Endothelial cell (in vitro differentiated cells): ENCODE measurements at places on chromosomes 1 and 21. TPM values are rescaled to one million over a fixed set of nuclear protein-coding genes. Genes with fewer than 3 reads are reported as not detected.
A peak's percentile ranks its signal among the peaks of the same experiment; 100 is the strongest.

IFNAR1 gene
- total RNA-seq = 34.8 TPM

GRCh38 chr1:184255560-184255959 lies 131.3 kb upstream of the C1orf21 start:
- no peak for DNase-seq
- peaks cover 8% of the 10 kb centered on the region for H3K4me1 ChIP-seq
- no peaks in the 10 kb centered on the region for H3K36me3 ChIP-seq

DNA sequence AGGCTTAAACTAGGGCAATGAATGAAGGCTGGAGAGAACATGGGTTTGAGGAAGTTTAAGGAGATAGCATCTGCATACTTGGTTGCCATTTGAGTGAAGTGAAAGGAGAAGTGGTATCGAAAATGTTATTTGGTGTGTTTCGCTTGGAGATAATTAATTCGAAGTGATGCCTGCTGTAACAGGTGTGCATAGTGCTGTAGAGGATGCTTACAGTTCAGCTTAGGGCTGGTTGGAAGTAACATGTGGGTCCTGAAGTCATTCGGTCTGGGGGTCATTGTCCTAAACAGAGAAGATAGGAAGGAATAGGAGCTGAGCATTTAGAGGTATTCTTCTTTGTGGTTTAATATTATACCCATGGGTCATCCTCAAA lies 301 bp upstream of the NUDT17 start:
- H3K4me3 ChIP-seq = no peak overlapping the region
- peaks cover 26% of the 10 kb centered on the region for H3K36me3 ChIP-seq
- H3K27me3 ChIP-seq = peaks cover under 1% of the 10 kb centered on the region

- H3K27me3 ChIP-seq = no peaks in the 10 kb centered on the region
- no peak overlapping the region for H3K4me3 ChIP-seq
- no peak for DNase-seq
These were observed 159.4 kb upstream of the UBE2U start for GRCh38 chr1:64043976-64044375.

XCL2 gene
- not detected for total RNA-seq

DNA sequence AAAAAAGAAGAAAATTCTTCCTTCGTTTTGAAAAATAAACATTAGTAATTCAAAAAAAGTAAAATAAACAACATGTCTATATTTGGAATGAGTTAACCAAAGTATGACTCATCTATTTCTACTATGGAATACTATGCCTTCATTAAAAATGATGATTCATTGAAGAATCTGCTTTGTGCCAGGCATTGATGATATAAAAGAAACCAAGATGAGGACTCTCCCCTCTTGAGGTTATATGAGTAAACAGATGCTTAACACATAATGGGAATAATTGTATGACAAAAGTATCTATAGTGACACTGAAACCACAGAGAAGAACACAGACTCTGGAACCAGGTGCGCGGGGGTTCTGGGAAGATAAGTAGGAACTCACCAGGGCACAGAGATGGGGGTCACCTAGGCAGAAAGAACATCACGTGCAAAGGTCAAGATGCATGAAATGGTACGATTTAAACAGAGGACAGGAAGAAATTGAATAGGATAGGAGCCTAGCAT lies 18.8 kb downstream of the ELF3 start:
- DNase-seq = no peak
- no peaks in the 10 kb centered on the region for H3K4me1 ChIP-seq
- no peaks in the 10 kb centered on the region for H3K27me3 ChIP-seq
- H3K4me3 ChIP-seq = no peak overlapping the region

- no peak overlapping the region for H3K4me3 ChIP-seq
- no peak for DNase-seq
- no peaks in the 10 kb centered on the region for H3K27me3 ChIP-seq
- H3K27ac ChIP-seq = no peak overlapping the region
These were observed 57.9 kb upstream of the KANK4 start for GRCh38 chr1:62377043-62377562.

GRCh38 chr21:41583274-41583790 lies 75.4 kb upstream of the TMPRSS2 start:
- DNase-seq = no peak
- no peak overlapping the region for H3K4me3 ChIP-seq
- H3K4me1 ChIP-seq = no peaks in the 10 kb centered on the region

MYBPH gene
- not detected for total RNA-seq

DNA sequence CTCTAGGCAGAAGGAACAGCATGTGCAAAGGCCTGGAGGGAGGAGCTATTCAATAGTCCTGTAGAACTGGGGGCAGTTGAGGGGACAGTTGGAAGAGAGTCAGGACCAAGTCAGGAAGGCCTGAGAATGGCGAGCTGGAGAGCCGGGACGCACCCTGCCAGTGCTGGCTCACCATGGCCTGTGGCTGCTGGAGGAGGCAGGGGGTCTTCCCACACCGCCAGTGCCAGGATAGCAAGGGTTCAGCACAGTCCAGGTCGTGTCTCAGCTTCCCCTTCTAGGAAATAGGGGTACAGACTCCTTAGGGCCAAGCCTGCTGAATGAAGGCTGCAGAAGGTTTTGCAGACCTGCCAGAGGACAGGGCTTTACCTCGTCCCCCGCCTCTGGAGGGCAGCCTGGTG lies 7.3 kb downstream of the PODN start:
- DNase-seq = peak; percentile 2
- H3K36me3 ChIP-seq = no peaks in the 10 kb centered on the region
- H3K27ac ChIP-seq = no peak overlapping the region
- H3K27me3 ChIP-seq = peaks cover 7% of the 10 kb centered on the region

RIPPLY3 gene
- 86.4 TPM for total RNA-seq

DNA sequence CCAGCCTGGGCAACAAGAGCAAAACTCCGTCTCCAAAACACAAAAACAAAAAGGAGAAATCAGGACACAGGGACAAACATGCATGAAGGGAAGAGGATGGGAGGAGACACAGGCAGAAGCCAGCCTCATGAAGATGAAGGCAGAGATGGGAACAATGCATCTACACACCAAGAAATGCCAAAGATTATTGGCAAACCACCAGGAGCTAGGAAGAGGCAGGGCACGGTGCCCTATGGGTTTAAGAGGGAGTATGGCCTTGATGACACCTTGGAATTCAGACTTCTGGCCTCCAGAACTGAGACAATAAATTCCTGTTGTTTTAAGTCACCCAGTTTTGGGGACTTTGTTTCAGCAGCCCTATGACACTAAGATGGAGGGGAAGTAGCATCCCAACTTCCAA lies 5.2 kb downstream of the TMPRSS3 start:
- peaks cover 4% of the 10 kb centered on the region for H3K36me3 ChIP-seq
- peaks cover 2% of the 10 kb centered on the region for H3K27me3 ChIP-seq
- no peak overlapping the region for H3K4me3 ChIP-seq
- H3K27ac ChIP-seq = no peak overlapping the region

DNA sequence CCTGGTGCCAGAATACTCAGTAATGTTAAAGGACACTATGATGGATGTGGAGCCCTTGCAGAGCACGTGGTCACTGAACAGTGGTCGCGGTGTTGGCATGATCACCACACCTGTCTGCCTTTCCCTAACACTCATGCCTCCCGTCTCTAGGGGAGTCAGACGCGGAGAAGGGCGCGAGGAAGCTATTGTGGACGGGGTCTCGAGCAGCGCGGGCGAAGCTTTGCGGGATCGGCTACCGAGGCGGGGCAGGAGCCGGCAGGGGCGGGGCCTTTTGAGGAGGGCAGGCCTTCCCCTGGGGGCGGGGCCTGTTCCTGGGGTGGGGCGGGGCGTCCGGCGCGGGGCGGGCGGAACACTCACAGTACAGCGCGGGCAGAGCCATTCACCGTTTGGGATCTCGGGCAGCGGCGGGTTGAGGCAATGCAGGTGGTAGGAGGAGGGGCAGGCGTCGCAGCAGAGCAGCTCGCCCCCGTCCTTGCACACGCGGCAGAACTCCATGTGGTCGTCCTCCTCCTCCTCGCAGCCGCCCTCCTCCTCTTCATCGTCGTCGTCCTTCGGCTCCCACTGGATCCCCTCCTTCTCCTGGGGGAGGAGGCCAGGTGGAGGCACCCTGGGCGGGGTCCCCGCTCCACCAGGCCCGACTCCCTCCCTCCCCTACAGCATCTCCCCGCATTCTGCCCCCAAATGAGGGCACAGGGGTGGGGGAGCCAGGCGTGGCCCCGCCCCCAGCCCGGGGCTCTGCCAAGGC lies 31.5 kb downstream of the CHD5 start:
- H3K27ac ChIP-seq = peak overlapping the region; percentile 48
- no peaks in the 10 kb centered on the region for H3K4me1 ChIP-seq
- DNase-seq = peak; percentile 77
- peak overlapping the region; percentile 62 for H3K4me3 ChIP-seq
- no peaks in the 10 kb centered on the region for H3K36me3 ChIP-seq

DNA sequence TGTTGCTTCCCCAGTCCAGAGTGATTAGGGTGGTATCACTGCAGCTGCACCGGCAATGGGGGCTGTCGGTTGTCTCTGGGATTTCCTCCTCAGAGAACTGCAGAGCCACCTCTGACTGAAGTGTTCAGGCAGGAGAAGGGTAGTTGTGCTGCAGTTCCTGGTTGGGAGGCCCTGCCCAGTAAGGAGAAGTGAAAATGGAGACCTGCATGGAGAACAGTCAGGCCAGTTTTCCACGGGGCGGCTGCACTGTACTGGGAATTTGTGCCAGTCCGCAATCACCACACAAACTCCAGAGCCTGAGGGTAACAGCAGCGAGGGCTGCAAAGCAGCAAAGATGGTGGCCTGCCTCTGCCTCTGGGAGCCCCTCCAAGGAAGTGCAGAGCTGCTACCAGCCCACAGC lies 58.1 kb upstream of the CCDC190 start:
- H3K36me3 ChIP-seq = no peaks in the 10 kb centered on the region
- no peaks in the 10 kb centered on the region for H3K27me3 ChIP-seq
- no peak for DNase-seq
- no peak overlapping the region for H3K4me3 ChIP-seq
- peaks cover 13% of the 10 kb centered on the region for H3K4me1 ChIP-seq

- no peak for DNase-seq
- no peak overlapping the region for H3K4me3 ChIP-seq
- H3K27ac ChIP-seq = peak overlapping the region; percentile 16
- peaks cover under 1% of the 10 kb centered on the region for H3K36me3 ChIP-seq
- H3K27me3 ChIP-seq = peaks cover 3% of the 10 kb centered on the region
These were observed 200.8 kb downstream of the RASAL2 start for GRCh38 chr1:178294654-178295053.

PPFIA4 gene
- 4.0 TPM for total RNA-seq

DNA sequence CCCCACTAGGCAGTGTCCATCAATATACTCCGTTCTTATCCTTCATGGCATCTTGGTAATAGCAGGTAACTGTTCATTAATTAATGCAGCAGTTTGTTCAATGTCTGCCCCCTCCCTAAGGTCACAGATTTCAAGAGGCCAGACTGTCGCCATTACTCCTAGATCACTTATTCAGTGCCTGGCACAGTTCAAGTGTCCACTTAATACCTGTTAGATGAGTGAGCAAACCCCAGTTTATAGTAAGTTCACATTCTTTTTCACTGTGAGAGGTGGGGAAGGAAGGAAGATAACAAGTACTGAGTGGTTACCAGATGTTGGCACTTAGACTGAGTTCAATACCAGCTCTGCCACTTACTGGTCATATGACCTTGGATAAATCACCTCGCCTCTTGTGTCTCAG lies 36.4 kb downstream of the OPRD1 start:
- H3K36me3 ChIP-seq = no peaks in the 10 kb centered on the region
- peaks cover 3% of the 10 kb centered on the region for H3K4me1 ChIP-seq
- no peak overlapping the region for H3K4me3 ChIP-seq
- no peak overlapping the region for H3K27ac ChIP-seq

- peaks cover 33% of the 10 kb centered on the region for H3K4me1 ChIP-seq
- no peak overlapping the region for H3K4me3 ChIP-seq
- no peak for DNase-seq
- no peaks in the 10 kb centered on the region for H3K36me3 ChIP-seq
These were observed 25.6 kb downstream of the CD244 start for GRCh38 chr1:160836981-160837557.

DNA sequence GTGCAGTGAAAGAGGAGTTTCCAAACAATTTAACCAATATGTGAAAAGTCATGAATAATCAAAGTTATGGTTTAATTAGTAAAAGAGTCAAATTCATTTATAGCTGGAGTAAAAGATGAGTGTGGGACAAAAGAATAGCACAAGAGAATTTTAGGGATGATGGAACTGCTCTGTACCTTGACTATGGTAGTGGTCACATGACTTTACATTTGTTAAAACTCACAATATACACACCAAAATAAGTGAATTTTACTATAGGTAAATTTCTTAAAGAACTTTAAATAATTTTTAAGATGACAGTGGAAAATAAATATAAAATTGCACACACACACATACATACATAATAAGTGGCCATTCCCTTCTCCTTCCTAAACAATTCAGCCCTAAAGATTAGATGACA lies 13.6 kb downstream of the CDC42BPA start:
- H3K4me3 ChIP-seq = no peak overlapping the region
- H3K27ac ChIP-seq = no peak overlapping the region
- H3K27me3 ChIP-seq = no peaks in the 10 kb centered on the region
- H3K4me1 ChIP-seq = peaks cover 12% of the 10 kb centered on the region

DNA sequence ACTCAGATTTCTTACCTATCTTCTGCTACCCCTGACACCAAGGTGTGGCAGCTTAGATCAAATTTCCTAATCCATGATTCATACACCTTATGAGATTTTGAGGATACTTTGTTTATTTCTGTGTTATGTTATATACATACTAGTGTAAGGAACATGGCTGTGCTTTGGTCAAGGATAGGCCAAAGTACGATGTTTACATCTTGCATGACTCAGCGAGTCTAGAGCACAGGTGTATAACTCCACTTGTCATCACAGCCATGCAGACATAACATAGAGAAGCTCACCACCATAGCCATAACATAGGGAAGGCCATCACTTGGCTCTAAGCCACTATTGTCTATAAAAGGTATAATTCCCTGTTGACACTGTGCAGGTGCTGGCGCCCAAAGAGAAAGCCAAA lies 61.2 kb downstream of the GBP6 start:
- no peak overlapping the region for H3K4me3 ChIP-seq
- H3K4me1 ChIP-seq = peaks cover 29% of the 10 kb centered on the region
- no peak overlapping the region for H3K27ac ChIP-seq

- H3K4me1 ChIP-seq = no peaks in the 10 kb centered on the region
- DNase-seq = no peak
- H3K27me3 ChIP-seq = no peaks in the 10 kb centered on the region
- H3K4me3 ChIP-seq = no peak overlapping the region
- H3K27ac ChIP-seq = no peak overlapping the region
These were observed 165.3 kb downstream of the SLC35F3 start for GRCh38 chr1:234069760-234070159.

DNA sequence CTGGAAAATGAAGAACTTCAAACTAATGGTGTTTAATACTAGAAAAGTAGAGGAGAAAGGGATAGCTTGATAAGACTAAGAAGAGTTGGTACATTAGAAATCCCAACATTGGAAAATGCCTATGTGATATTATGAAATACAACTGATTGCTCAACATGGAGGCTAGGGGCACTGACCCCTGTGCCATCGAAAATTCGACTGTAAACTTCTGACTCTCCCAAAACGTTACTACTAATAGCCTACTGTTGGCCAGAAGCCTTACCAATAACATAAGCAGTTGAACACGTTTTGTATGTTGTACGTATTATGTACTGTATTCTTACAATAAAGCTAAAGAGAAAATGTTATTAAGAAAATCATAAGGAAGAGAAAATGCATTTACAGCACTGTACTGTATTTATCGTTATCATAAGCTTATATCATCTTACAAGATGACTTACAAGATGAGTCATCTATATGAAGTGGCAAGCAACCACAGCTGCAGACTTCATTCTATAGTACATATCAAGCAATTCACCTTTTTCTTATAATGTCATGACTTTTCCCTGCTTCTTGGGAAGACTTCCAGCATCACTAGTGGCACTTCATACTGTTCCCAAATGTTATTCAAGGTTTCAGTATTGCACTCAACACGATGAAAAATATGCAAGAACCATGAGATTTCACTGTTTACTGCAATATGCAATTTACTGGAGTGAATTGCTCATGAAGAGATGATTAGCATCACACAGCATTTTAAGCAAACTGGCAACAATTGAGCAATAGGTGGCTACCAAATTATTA lies 12.9 kb upstream of the CTSK start:
- peaks cover 28% of the 10 kb centered on the region for H3K36me3 ChIP-seq
- H3K27me3 ChIP-seq = no peaks in the 10 kb centered on the region
- H3K27ac ChIP-seq = no peak overlapping the region
- H3K4me3 ChIP-seq = no peak overlapping the region
- H3K4me1 ChIP-seq = no peaks in the 10 kb centered on the region
- DNase-seq = no peak
